ENCODE measurements at places on chromosomes 1 and 21.

DNA sequence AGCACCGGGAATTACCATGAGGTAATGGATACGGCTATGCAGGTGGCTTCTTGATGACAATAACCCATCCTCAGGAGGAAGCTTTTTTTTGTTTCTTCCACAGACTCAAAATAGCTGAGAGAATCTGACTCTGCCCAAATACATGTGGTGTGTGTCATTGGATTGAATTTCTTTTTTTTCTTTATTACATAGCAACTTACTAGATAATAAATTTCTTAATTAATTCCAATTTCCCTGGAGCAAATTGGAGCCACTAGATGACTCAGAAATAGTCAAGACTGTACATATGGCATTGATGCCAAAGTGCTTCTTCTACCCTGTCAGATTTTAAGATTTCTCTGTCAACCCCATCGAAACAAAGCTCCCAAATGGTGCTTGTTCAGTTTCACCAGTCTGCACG is 42.7 kb downstream of the L1TD1 start:
- no peak for DNase-seq

- no peak for DNase-seq
These were observed 16.3 kb upstream of the ATP5PO start for GRCh38 chr21:33931799-33932390.

GRCh38 chr21:35932232-35932911 is 128.0 kb downstream of the SETD4 start:
- DNase-seq, result no peak

- DNase-seq, result no peak
These were observed 26.2 kb downstream of the PGBD5 start for GRCh38 chr1:230400007-230400344.

DNA sequence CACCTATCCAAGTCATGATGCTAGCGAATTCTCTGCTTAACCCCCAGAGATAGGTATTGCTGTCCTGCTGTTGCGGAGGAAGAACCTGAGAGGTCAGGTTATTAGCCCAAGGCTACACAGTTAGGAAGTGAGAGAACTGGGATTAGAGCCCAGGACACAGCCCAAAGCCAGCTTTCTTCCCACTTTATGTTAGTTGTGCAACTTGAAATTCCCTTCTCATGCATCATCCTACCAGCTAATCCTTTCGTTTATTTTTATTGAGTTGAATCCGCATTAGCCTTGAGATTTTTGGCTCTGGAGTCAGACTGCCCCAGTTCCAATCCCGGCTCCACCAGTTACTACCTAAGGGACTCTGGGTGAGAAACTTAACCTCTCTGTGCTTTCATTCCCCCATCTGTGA is 65.4 kb downstream of the PLEKHA6 start:
- no peak for DNase-seq

DNA sequence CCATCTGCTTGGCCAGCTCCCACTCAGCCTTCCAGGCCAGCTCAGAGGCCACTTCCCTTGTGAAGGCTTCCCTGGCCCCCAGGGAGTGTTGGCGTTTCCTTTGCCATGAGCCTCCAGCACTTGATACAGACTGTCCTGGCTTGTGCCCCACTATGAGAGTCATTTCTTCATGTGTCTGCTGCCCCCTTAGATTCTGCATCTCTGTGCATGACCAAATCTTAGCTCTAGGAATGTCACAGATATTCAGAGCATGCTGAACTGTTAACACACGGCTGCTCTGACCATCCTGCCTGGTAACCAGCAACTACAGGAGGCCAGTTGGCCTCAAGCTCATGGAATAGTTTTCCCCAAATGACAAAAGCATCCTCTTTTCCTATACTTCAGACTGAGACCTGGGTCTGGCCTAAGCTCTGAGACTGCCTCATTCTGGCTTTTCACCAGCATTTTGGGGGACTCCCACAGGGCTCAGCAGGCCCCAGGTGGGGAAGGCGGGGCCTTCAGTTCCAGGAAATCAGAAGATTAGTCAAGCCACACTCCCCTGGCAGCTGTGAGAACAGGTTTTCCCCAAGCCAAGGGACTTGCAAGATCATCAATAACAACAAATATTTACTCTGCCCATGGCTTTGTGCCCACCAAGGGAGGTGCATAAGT is 182.6 kb upstream of the EDN2 start:
- no peak for DNase-seq

DNA sequence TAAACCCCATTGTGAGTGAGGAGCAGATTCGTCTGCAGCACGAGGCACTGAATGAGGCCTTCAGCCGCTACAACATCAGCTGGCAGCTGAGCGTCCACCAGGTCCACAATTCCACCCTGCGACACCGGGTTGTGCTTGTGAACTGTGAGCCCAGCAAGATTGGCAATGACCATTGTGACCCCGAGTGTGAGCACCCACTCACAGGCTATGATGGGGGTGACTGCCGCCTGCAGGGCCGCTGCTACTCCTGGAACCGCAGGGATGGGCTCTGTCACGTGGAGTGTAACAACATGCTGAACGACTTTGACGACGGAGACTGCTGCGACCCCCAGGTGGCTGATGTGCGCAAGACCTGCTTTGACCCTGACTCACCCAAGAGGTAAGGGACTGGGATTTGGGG is 132.2 kb downstream of the PAPPA2 start:
- no peak for DNase-seq

DNA sequence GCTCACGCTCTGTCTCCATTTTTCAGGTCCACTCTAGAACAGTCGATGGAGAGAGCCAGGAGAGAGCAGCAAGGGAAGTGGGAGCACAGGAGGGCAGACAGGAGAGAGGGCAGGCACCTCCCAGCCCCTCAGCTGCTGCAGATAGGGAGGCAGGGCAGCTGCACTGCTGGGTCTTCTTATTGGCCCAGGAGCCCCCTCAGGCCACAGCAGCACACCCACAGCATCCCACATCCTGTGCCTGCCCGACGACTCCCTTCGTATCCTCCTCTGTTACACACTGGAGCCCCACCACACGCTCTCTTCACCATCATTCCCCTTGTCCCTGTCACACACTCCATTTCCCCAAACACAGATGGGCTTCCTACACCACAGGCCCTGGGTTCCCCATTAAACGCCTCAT is 13.7 kb upstream of the ARTN start:
- no peak for DNase-seq

GRCh38 chr1:221720545-221720944 is 21.3 kb downstream of the DUSP10 start:
- no peak for DNase-seq

DNA sequence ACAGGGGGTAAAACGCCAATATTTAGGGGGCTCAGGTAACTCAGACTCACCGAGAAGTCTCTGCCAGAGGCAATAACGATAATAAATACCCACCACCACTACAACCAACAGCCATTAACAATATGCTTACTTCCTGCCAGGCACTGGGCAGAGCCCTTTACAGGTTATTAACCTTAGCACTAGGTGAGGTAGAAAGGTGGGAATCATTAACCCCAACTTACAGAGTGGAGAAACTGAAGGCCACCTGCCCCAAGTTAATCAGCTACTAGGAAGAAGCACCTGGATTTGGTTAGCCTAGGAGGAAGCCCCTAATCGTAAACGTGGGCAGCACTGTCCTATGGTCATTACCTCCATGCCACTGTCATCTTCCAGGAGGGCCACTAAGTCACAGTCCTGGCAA is 110.0 kb downstream of the UBR4 start:
- no peak for DNase-seq

GRCh38 chr1:160260406-160261382 is 1.7 kb downstream of the DCAF8 start:
- no peak for DNase-seq

GRCh38 chr1:91827459-91828321 is 58.3 kb downstream of the TGFBR3 start:
- DNase-seq, result no peak

GRCh38 chr1:85502625-85503083 is 37.7 kb upstream of the DDAH1 start:
- DNase-seq, result peak; percentile 63

- no peak for DNase-seq
These were observed 59.6 kb upstream of the ITPKB start for GRCh38 chr1:226798427-226799411.

GRCh38 chr1:19112891-19113696 is 97.0 kb downstream of the UBR4 start:
- no peak for DNase-seq

GRCh38 chr1:93613898-93614297 is 67.7 kb downstream of the BCAR3 start:
- peak; percentile 71 for DNase-seq

- no peak for DNase-seq
These were observed 6.5 kb downstream of the ZP4 start for GRCh38 chr1:237884237-237884636.

DNA sequence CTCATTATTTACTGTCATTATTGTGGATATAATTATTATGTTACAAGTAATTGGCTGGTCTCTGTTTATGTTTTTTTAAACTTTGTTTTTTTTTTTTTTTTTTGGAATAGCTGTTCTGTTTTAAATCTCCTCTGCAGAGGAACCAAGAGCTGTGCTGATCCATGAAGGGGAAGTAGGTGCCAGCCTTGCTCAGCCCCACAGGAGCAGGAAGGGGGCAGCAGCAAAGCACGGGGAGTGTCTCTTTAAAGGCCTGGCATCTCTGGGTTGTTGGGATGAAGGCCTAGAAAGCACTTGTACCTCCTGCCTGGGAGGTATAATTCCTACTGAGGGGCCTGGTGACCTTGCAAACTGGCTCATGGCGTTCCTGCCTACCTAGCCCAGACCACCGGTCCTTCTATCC is 2.5 kb upstream of the GRHL3 start:
- no peak for DNase-seq

DNA sequence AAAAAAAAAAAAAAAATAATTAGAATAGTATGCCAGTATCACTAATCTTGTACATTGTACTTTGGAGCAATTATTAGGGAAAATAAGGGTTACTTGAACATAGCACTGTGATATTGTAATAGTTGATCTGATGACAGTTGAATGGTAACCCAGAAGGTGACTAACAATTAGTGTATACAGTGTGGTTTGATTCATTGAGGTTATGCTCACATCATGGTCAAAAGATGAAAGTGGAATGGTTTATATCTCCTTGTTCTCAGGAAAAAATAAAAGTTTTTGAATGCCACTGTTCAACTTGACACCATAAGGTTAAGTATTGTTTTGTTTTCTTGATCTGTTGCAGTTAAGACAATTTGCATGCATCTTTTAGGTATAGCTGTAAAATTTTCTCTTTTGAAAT is 87.0 kb downstream of the GPR52 start:
- DNase-seq, result no peak

Measured in sciatic nerve (tissue), 2 donors.